NCI-H1417 treated with DMSO at 0.1 percent for 48 hours (cell line): ENCODE measurements at places on chromosomes 6 and 20.

GRCh38 chr20:37741055-37741454 lies 47.2 kb downstream of the CTNNBL1 start:
- no peak for DNase-seq

DNA sequence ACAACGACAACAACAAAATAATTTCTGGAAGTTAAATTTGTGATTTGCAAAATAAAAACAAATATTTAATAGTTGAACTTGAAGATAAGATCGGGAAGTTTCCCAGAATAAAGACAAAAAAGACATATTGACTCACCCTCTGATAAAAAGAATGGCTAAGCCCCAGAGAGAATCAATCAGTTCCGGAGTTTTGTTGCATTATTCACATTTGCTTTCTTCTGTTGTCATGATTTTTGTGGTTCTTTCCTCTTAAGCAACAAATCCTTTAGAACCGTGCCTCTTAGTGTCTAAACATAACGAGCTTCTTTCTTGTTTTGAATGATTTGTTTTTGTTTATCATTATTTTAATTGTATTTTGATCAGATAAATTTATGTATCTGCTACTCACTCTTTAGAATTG lies 337.7 kb upstream of the PRND start:
- no peak for DNase-seq

- no peak for DNase-seq
These were observed 67.9 kb downstream of the TRMT11 start for GRCh38 chr6:126054258-126054702.

GRCh38 chr20:15834857-15835256 lies 738.4 kb downstream of the KIF16B start:
- DNase-seq: no peak

DNA sequence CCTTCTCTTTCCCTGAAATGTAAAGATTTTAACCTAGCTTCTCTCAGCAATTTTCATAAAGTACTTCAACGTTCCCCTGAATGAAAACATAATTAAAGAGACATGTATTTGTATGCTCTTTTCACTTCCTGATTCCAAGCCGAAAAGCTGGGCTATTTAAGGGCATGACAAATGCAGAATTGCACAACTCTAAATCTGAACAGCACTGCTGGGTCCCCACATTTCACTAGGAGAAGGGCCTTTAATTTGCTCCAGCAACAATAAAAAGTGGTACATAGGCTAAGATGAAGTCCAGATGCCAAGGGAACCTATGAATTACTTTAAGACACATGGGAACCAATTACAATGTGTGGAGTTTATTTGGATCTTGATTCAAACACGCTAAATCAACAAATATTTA lies 42.0 kb downstream of the IRAK1BP1 start:
- no peak for DNase-seq
